ENCODE measurements at places on chromosomes 6 and 20.
A peak's percentile ranks its signal among the peaks of the same experiment; 100 is the strongest.

GRCh38 chr20:33947709-33948295 is 45.9 kb upstream of the RALY start:
- DNase-seq = peak; percentile 88

DNA sequence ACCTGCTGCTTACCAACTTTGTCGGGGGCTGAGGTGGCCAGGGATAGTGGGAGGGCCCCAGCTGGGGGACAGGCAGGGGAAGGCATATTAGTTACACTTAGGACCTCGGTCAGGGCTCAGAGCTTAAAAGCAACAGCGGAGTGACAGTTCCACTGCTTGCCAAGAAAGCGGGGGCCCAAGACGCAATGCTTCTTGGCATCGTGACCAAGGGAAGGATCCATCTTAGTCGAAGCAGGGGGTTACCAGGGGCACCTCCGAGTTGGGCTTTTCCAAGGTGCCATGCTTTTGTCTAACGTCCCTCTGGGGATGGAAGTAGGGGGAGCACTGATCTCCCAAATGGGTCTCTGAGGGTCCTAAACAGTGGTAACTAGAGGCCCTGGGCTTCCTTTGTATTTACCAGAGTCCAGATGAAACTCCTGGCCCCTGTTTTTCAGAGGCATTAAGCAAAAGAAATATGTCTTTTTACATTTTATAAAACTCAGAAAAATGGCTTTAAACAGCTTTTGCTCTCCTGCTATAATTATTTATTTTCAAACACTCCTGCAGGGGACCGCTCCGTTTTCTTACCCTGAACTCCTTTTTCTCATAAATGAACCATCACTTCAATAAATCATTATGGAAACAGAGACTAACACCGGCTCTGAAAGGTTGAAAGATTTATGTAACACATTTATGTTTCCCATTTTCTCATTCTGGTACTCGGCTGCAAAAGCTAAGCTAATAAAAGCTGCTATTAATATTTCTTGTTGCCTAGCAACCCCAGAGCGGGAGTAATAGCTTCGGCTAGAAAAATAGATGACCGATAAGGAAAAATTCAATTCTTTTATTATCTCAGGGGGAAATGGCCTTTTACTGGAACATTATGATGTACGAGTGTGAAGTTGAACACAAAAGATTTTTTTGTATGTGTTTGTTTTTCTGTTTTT is 100.4 kb downstream of the TOX2 start:
- DNase-seq = no peak

DNA sequence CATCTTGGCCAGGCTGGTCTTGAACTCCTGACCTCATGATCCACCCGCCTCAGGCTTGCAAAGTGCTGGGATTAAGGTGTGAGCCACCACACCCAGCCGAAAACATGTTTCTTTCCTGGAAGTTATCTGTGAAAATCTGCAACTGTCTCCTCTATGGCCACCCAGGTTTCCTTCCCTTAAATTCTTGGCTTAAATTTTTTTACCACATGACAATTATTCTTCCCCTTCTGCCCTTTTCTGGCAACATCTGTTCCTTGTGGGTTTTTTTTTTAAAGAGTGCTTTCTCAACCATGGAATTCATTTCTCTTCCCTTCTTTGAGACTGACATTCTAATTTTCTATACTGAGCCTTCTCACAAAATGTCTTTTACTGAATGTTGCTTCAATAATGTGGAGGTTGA is 59.6 kb downstream of the DOK5 start:
- DNase-seq = no peak

DNA sequence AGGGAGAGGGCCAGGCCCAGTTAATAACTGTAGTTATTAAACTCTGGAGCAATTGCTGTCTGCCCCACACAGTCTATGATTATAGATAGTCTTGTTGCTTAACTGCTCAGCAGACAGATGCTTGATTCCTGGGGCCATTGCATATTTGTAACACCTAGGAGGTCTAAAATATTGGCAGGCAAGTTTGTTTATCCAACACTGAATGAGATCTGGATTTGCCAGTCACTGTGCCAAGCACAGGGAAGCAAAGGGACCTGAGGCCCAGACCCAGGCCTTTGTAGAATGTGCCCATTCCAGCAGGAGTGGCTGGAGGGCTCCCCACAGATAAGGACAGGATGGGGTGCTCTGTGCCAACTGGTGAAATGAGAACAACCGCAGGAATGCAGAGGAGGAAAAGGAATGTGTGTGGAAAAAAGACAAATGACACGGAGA is 17.6 kb upstream of the ENTPD6 start:
- no peak for DNase-seq

- DNase-seq = no peak
Observed at GRCh38 chr6:48188158-48188557, 77.2 kb upstream of the PTCHD4 start.

GRCh38 chr6:25253351-25253750 is 25.8 kb upstream of the CARMIL1 start:
- no peak for DNase-seq

DNA sequence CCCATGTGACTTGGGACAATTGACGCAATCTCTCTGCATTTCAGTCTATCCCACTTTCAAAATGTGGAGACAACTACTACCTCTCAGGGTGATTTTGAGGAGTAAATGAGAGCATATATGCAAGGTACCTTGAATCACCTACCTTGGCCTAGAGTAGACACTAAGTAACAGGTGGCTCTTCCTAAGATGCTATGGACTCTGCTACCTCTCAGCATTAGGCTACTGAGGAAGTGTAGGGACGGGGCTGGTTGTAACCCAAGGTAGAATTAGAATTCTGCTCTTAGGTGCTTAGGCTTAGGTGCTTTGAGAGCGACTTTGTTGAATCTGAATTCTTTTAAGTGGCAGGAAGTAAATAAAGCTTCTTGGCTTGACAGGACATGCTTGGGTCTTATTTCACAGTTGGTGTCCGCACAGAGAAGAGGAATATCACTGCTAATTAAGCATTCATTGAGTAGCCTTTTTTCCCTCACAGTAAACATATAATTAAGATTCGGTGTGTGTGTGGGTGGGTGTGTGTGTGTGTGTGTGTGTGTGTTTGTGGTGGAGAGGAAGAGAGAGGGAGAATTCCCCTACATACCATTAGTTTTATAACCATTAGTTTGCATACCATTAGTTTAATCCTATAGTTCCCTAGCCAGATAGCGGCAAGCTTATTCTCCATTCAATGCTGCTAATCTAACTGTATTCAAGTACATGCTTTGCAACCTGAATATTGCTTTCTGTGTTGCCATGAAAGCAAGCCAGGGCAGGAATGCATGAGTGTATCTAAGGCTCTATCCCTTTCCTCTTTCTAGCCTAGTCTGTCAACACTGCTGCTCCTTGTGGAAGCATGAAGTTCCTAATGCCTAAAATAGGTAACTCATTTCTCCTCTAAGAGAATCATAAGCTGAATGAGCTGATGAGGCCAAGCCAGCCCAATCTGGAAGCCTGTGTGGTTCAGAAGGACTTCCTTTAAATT is 112.5 kb downstream of the IPCEF1 start:
- no peak for DNase-seq

- no peak for DNase-seq
Observed at GRCh38 chr6:112663698-112664097, 316.6 kb downstream of the RFPL4B start.
